Effector CD4-positive, alpha-beta T cell (primary cell): ENCODE measurements at places on chromosomes 2 and 18.

DNA sequence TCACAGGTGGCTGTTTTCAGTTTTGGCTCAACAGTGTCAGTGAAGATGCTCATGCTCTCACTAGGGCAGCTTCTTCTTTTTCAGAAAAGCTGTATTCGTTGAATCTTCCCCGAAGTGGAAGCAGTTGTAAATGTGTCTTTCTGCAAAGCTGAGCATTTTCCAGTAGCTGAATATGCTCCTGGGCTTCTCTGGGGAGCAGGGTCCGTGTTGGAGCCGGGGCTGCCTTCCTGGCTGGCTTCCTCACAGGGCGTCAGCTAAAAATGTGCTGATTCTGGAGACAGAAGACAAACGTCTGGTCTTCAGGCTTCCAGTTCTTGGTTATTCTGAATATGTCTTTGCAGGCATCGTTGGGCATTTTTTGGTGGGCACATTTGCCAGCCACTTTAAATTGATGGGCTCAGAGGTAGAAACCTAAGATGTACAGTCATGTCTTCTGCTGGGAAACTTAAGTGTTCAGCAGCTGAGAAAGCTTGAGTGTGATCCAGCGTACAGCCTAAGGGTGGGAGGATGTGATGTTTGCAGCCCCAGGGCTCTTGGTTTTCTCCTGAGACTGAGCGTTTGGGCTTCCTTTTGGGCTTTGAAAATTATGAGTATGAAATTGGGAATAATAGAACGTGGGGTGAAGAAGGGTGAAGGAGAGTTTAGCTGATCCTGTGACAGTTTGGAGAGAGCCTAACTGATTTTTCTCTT, 19.0 kb downstream of the SETBP1 start:
- no peak for DNase-seq

DNA sequence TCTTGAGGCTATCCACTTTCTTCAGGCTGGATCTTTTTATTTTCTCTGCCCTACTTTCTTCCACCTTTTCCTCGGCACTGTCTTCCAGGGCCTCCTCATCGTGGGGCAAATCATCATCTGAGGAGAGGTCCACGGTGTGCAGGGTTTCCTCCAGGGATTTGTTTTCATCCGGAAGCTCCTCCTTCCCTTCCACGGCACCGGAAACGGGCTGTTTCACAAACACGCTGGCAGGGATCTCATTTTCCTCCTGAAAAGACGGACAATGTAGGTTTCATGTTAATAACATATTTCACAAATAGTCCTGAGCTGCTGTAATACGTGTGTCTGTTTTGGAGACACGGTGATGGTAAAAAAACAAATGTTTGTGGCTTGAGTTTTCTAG, 10.4 kb downstream of the CAVIN2 start:
- no peak for DNase-seq

DNA sequence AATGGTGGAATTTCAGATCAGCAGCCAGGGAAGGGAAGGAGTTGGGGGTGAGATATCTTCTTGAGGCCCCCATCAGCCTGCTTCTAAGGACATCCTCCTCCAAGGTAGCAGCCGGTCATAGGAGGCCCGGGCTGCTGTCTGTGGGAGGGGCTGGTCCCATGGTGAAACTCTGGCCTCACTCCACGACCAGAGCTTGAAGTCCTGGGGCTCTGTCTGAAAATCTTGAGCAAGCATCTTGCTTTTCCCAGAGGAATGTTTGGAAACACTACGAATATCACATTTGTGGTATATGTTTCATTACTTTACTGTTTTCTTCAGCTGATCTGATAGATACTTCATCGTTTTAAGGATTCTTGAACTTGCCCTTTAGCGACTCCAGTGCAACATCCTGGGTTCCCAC, 103.7 kb downstream of the CTAGE1 start:
- no peak for DNase-seq

DNA sequence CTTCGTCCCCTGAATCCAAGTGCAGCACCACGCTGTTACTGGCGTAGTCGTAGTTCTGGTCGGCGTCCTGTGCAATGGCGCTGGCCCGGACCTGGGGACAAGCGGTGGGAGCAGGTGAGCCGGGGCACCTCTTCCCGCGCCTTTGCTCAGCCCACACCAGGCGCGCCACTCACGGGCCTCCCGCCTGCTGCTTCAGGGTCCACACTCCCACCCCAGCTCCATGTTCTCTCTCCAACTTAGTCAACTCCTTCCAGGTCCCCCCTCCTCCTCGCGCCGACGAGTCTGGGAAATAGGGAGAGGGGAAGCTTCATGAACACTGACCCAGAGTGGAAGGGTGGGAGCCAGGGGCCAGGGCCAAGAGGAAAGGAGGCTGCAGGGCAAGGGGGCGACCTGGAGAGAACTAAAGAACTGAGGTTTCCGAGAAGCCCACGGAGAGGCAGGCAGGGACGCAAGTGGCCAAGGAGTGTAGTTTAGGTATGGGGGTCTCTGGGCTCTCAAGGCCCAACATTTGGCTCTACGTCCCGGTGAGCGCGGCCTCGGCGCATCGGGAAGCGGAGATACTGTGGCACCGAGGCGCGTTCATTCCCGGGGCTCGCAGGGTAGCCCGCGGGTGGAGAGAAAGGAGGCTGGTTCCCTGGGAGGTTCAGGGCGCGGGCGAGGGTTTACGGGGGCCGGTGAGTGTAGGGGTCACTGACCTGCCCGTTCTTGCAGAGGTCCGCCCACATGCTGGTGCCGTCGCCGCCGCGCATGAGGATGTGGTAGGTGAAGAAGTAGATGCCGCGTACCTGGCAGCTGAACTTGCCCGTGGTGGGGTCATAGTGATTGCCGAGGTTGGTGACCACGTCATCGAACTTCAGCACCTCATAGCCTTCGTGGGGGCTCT, 1.4 kb downstream of the C1QL2 start:
- DNase-seq: no peak

- DNase-seq: no peak
Measured at GRCh38 chr2:441258-442022, 153.5 kb upstream of the ALKAL2 start.

GRCh38 chr2:198720266-198720665, 737.5 kb downstream of the SATB2 start:
- DNase-seq: no peak

DNA sequence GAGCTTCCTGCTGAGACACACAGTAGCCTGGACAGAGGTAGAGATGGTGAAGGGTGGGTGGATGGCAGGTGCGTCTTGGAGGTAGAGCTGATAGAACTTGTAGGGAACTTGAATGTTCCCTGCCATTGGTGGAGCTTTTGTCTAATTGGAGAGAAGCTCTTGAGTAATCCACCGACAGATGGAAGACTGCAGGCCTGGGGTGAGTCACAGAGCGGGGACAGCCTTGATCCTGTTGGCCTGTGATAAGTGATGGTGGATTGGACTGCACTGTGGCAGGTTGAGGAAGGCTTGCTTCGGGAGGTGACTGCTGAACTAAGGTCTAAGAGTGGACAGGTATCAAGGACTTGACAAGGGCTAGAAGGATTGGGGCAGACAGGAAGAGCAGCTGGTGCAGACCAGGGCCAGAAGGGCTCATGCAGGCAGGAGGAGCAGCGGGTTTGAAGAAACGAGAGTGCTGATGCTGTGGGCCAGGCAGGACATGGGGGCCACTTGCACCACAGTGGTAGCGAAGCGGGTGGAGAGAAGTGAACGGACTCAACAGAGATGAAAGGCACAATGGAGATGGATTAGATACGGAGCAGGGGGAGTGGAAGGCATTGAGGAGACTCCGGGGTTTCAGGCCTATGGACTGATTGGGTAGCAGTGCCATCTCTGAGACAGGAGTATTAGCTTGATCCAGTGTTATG, 16.3 kb downstream of the CABLES1 start:
- no peak for DNase-seq

GRCh38 chr2:12284487-12284886, 432.2 kb upstream of the TRIB2 start:
- DNase-seq: no peak

DNA sequence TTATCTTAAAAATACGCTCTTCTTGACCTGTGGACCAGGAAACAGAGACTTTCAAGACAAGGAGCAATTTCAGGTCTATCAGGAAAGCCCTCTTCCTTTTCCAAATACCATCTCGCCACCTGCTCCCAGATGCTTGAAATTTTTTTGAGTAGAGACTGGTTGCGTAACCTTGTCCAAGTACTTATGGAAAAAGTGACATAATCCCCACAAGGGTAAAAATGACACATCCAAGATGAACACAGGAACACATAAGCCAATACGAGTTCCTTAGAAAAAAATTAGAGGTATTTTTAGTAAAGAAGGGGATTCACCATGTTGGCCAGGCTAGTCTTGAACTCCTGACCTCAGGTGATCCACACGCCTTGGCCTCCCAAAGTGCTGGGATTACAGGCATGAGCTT, 1.8 kb downstream of the SERPINB13 start:
- DNase-seq: no peak

DNA sequence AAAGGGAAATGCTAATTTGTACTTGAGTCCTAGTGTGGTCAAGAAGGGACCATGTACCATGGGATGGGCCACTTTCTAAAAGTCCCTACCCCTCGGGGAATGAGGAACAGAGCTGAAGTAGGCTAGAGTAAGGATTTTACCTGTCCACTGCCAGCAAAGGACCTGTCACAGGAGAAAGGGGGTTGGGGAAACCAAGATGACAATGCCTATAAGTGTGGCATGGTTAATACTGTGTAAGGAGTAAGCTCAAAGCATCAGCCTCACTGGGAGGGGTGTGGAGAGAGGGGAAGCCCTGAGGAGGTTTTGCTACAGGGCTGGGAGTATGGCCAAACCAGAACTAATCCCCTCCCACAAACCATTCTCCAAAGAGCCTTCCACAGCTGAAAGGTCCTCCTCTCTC, 15.8 kb downstream of the GKN2 start:
- no peak for DNase-seq

- DNase-seq: peak; percentile 29
Measured at GRCh38 chr18:21735452-21736015, 5.1 kb upstream of the MIB1 start.

DNA sequence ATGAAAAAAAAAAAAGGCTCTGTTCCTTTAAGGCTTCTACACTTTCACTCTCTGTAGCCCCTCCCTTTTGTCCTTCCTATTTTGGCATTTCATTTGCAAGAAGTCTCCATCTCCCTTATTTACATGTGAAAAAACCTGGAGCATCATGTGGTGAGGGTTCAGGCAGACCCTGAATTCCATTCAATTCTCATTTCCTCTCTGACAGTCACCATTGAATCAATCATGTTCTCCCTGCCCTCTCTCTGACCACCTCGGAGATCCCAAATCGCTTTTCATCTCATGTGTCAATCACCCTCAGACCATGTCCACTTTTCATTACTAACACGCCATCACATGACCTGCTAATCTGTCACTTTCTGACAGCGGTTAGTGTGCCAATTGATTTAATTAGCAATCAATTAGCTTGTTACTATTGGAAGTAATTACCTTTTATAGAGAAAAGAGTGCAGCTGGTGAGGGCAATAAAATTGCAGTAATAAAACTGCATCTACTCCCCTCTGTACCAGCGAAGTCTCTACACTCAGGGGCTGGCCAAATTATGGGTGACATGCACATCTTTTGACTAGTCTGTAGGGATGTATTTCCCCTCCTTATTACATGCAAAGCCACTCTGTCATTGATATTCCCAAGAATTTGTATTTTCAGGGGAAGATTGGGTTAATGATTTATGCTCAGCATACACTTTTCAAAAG, 317.4 kb downstream of the EN1 start:
- DNase-seq: no peak

DNA sequence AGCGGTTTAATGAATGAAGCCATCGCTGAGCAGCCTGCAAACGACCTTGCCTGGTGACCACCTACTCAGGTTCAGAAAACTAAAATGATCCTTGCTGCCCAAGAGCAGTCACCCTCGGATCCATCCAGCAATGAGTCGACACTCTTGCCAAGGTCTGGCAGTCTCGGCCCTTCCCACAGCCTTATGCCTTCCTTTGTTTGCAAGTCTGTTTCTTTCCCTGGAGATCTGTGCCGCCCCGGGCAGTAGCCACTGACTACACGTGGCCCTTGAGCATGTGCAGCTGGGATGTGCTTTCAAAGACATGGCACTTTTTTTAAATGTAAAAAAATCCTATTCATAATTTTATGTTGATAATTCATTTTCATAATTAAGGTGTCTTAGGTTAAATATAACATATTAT, 37.2 kb upstream of the SLC35G4 start:
- DNase-seq: no peak

- no peak for DNase-seq
Measured at GRCh38 chr18:57771626-57772025, 31.5 kb downstream of the ATP8B1 start.

DNA sequence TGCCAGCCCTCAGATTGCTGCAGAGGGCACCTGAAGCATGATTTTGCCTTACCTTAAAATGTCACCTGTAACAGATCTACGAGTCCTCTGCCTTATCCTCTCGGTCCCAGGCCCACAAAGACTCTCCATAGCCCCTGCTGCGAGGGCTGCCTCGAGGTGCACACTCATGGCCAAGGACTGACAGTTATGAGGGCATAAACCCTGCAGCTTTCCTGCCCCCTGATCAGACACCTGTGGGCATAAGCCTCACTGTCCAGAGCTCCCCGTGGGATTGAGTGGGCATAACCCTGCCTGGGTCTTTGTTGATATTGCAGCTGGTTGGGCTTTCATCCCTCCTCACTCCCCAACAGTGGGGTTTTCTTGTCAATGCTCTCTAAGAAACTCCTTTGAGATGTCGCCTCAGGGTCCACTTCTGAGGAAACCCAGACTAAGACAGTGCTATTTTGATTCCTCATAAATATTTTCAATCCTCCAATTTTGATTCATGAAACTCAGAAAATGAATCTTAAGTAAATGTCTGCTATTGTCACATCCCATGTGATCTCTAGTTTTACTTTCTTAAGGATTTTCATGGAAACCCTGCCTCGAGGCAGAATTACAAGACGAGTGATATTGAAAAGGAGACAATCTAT, 108.5 kb upstream of the NCK2 start:
- no peak for DNase-seq

DNA sequence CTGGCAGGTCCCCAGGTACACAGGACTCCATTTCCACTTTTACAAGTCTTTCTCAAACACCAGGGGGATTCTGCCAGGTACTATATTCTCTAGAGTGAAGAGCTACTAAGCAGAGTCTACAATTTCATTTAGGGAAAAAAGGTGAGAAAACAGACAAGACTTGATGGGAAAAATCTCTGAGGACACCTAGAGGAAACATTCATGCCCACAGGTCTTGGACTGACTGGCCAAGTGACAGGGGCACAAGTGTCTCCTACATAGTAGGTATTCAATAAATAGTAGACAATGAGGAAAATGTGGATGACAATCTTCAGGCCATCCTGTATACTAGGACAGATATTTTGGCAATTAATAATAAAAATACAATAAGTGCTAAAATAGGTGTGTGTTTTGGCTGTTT, 228.6 kb downstream of the CLIP4 start:
- DNase-seq: no peak
